ENCODE measurements at places on chromosomes 6 and 20.

DNA sequence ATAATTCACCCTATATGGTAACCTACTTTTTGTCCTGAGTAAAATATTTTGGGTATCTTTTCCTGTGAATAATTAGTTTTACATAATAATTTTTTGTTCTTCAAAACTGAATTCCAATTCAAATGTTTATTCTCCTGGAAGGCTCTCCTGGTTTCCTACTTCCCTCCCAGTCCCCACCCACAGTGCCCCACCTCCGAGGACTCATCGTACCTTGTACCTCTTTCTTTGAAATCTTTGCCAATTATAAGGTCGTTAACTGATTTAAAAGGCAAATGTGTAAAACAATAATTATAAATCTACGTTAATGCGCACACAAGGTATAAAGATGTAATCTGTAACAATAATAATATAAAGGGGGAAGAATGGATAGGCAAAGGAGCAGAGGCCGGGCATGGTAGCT lies 40.5 kb upstream of the VEGFA start:
- no peak for DNase-seq

GRCh38 chr20:55271371-55271770 lies 733.9 kb downstream of the CBLN4 start:
- no peak for DNase-seq

GRCh38 chr6:45433533-45434380 lies 56.0 kb upstream of the SUPT3H start:
- no peak for DNase-seq

DNA sequence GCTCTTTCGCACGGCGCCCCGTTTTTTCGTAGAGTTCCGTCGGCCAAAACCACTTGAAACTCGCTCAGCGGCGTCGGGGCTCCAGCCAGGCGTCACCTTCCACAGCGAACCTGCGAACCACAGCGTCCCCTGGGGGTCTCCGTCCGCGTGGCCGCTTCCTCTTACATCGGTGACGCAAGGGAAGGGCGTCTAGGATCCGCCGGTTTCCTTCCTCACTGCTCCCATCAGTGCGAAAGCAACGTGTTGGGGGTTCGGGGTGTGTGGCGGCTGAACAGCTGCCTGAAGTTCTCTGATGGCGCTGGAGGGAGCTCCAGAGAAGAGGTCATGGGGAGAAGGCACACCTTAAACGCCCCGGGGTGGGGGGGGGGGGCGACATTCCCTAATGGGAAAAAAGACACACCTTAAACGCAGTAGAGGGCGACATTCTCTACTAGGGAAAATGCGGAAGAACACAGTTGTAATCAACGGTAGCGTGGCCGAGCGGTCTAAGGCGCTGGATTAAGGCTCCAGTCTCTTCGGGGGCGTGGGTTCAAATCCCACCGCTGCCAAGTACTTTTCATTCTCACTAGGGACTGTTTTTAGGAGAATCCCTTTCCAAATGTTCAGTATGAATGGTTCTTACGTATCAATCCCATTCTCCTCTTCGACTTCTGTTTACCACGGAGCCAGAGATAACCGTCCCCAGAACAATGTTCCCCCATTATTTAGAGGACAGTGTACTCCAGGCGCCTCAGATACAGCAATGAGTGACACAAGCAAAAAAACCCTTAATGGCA lies 16.4 kb downstream of the ZNF311 start:
- no peak for DNase-seq

- no peak for DNase-seq
These were observed 344.7 kb downstream of the NKAIN2 start for GRCh38 chr6:124148236-124148957.

DNA sequence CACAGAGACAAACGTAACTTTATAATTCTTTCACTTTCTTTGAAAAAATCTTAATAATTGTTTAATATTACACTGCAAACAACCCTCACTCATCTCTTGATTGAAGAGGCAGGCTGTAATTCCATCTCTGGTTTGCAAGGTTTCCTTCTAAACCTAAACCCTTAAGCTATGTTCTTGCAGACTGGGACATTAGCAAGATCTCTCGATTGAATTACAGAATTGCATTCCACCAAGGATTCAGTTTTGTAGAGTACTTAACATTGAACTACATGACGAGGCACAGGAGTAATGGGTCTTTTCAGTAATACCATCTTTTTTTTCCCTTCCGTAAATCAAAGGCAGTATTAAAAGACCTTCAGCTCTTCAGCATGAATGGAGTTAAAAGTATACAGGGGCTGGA lies 111.6 kb upstream of the EEF1E1 start:
- no peak for DNase-seq

- no peak for DNase-seq
These were observed 37.1 kb downstream of the PHF3 start for GRCh38 chr6:63672582-63673129.

- no peak for DNase-seq
These were observed 226.8 kb downstream of the UST start for GRCh38 chr6:148973538-148974208.

- DNase-seq: no peak
These were observed 214.5 kb downstream of the SOX4 start for GRCh38 chr6:21808045-21808470.

DNA sequence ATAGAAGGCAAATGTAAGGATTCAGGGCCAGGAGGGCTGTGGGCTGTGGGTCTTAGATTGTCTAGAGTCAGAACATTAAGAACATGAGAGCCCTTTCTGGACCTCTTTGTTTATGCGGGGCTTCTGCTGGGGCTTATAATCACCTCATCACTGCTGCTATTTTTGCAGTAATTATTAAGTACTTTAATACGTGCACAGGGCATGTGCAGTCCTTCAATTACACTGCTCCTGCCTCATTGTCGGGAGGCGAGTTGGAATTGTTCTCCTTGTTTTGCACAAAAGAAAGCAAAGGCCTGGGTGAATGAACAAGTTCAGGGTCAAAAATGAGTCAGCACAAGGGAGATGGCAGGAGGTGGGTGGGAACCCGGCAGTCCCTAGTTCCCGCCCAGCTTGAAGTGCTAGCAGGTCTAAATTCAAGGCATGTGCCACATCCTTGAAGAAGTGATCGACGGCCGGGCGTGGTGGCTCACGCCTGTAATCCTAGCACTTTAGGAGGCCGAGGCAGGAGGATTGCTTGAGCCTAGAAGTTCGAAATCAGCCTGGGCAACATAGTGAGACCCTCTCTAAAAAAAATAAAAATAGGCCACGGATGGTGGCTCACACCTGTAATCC lies 34.4 kb upstream of the PTPN1 start:
- no peak for DNase-seq

- no peak for DNase-seq
These were observed 18.3 kb downstream of the HIVEP2 start for GRCh38 chr6:142926494-142927270.

DNA sequence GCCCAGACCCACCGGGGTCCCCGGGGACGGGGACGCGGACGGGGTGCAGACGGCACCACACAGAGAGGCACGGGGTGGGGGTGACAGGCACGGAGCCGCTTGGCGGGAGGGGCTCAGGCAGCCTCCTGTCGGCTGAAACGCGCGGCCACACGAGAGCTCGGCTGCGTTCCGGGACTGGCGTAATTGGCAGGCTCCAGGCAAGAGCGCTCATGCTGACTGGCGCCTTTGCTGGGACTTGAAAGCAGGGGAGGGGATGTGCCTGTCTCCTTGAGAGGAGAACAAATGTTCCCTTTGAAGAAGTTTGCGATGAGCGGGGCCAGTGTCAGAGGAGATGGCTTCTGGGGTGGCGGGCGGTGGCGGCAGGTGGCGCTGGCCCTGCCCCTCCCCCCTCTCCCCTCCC lies 25.8 kb downstream of the BHLHE23 start:
- DNase-seq: no peak

DNA sequence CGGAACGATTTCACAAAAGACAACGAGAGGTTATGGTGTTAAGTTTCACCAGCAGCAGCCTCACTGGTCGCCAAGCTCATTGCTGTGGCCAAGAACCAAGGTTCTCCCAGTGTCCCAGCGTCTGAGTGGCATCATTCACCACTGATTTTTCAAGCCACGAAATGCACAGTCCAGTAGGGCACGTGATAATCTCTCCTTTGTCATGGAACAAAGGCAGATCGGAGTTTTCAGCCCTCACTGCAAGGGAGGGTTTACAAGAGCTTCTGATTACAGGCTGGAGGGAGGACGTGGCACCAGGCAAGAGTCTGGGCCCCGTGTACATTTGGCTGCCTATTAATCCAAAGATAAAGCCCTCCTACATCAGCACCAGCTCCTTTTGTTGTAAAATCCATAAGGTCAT lies 2.0 kb downstream of the CD24 start:
- DNase-seq: no peak

DNA sequence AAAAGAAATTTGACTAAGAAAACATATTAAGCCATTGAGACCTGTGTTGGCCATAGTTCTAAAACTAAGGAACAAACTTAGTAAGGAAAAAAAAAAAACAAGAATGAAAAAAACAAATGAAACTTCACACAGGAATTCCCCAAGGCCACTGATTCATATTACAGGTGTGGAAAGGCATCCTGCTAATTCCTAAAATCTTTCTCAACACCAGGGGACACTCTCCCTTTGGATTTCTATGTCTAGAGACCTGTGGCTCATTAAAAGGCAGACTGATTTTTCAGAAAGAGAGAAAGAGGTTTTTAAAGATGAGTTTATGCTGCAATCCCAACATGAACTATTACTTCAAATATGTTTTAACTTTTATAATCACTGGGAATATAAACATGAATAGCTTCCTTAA lies at the start of gene OR12D1:
OR12D1 (plus strand) TSS at position 341 of the 400 bp plus-strand sequence.
- DNase-seq: no peak

GRCh38 chr6:67640484-67640883 lies 994.6 kb upstream of the ADGRB3 start:
- DNase-seq: no peak

DNA sequence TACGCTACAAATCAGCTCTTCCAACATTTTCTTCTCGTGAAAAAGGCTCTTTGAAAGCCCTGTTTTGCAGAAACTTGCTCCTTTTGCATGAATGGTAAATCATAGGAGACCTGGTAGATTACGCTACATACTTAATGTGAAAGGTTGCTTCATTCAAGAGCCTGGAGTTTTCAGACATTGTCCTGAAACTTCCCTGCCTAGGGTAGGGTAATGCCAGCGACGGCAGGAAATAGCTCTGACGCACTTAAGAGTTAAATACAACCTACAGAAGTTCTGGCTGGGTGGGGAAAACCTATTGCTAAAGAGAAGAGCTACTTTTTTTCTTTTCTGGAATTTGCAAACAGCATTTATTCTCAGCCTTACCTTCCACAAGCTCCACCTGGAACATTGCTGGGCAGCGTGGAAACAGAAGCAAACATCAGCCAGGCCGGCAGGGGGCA lies 144.5 kb downstream of the LPA start:
- DNase-seq: no peak

DNA sequence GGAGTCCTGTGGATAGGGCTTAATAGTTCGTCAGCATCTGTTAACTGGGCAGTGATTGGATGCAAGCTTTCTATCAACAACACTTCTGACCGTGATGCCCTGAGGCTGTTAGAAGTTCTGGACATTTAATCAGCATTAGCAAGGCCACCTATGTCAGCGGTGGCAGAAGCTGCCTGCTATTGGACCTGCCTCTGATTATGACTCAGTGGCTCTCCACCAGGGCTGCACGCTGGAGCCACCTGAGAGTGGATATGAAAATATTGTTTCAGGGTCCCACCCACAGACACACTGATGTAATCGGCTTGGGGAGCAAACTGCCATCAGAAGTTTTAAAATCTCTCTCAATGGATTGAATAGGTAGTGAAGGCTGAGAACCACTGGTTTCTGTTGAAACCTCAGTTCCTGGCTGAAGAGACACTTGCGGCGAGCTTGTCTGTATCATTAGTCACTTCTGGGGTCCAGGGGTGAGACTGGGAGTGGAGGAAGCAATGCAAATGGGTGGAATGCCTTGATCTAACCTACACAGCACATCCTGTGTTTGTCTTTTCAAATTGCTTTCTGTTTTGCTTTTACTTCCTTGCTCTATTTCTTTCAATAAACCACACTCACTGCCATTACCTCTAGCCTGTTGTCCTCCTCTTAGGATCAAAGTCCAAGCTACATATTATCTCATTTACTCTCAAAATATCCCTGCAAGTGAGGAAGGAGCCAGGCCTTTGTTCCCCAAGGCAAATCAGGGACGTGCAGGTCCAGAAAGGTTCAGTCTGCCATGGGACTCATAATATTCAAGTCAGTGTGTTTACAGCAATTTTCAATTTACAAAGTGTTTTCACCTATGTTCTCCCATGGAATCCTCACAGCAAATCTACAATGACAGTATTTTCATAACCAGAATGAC lies 4.2 kb downstream of the CLIC5 start:
- no peak for DNase-seq

DNA sequence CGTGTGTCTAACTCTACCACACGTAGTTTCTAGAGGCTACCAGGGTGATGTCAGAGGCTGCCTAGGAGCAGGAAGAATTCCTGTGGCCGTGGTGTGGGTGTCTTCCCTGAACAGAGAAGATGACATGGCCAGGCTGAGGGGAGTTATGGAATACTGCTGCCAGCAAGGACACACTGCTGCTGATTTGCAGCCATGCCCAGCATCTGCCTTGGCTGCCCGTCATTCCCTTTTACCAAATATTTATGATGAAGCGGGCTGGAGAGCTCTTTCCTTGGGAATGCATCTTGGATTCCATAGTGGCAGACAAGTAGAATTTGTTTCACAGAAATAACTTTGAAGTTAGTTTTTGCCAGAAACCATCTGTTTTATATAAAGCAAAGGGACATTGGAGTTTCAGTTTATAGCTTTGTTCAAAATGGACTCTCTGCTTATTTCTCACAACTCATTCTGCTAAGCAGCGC lies 80.8 kb upstream of the VSTM2L start:
- no peak for DNase-seq

DNA sequence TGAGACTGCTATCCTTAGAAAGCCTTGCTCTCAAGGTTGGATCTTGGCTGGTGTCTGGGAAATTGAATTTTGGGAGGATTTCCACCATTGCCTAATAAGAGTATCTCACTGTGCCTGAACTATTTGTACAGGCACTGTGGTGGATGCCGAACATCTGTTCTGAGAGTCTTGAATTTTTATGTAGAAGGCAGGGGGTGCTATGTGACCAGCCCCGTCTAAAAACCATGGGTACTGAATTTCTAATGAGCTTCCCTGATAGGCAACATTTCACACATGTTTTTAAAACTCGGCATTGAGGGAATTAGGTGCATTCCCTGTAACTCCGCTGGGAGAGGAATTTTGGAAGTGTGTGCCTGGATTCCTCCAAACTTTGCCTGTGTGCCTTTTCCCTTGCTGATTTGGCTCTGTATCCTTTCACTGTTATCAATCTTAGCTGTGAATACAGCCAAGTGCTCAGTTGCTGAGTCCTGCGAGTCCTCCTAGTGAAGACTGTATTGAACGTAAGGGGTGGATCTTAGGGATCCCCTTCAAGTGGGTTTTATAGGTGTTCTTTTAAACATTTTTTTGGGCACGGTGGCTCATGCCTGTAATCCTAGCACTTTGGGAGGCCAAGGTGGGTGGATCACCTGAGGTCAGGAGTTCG lies 27.6 kb upstream of the SCAF8 start:
- DNase-seq: no peak

Data from cerebellar nuclear complex (tissue), 1 donor.